DMS 273 treated with DMSO at 0.1 percent for 48 hours (cell line): ENCODE measurements at places on chromosomes 4 and X.

GRCh38 chr4:70713453-70714078 lies 8.2 kb upstream of the RUFY3 start:
- DNase-seq: no peak

- DNase-seq: no peak
Measured at GRCh38 chrX:21723084-21723483, 34.8 kb downstream of the SMPX start.

DNA sequence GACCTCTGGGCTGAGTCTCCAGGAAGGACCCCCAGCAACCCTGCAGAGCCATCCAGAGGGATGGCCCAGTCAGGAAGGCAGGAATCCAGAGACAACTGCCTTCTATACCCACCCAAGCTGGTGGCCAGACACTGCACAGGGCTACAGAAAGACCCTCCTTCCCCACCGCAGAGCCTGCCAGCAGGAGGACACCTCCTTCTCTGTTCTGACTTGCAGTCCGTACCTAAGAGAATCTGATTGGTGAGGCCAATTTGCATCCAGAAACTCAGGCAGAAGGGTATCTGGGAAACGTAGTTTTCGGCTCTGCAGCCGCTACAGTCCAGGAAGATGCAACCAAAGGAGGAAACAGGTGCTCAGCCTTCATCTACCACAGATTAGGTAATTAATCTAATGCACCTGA lies 155.4 kb upstream of the FRG1 start:
- no peak for DNase-seq

DNA sequence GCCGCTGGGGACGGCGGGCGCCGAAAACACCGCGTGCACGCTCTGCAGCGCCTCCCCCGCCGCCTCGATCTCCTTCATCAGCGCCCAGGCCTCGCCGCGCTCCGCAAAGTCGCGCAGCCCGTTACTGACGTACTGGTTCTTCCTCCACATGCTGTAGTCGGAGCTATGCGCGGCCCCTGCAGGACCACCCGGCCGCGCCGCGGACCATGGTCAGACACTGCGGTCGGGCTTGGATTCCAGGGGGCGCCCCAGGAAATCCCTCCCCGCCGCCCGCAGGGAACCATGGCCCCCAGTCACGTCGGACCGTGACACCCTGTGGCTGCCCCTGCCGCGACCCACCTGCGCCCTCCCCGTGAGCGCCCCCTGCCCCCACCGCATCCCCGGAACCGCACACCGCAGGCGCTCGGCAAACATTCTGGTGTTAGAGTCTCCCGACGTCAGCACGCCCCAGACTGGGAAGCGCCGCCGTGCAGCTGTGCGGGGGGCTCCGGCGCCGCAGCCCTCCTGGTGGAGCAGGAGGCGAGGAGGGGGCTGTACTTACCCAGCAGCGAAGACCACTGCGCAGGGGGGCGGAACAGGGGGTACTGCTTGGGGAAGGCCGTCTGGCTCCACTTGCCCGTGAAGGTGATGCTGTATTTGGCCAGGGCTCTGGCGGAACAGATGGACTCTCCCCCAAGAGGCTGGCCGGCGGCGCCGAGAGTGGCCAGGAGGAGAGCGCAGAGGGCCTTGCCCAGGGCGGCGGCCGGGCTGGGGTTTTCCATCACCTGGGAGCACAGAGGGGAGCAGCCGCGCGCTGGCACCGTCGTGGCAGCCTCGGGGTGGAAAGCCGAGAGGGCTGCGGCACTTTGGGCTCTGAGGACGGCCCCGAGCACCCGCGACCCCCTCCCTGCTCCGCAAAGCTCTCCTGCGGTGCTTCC lies 814 bp downstream of the SPON2 start:
- DNase-seq: no peak

DNA sequence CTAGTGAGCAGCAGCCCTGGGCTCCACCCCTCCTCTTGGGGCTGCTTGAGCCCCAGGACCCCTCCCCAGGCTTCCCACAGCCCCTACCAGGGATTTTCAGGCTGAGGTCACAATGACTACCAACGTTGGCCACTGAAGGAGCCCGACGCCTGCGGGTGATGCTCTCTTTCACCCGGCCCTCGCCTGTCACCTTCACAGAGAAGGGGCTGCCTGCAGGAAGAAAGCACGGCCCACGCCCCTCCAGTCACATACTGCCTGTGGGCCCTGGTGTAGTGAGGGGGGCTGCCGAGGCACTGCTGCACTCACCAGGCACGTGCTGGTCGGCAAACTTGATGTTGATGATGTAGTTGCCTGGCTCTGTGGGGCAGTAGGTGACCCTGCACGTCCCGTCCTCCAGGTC lies 22.0 kb downstream of the FLNA start:
- no peak for DNase-seq

DNA sequence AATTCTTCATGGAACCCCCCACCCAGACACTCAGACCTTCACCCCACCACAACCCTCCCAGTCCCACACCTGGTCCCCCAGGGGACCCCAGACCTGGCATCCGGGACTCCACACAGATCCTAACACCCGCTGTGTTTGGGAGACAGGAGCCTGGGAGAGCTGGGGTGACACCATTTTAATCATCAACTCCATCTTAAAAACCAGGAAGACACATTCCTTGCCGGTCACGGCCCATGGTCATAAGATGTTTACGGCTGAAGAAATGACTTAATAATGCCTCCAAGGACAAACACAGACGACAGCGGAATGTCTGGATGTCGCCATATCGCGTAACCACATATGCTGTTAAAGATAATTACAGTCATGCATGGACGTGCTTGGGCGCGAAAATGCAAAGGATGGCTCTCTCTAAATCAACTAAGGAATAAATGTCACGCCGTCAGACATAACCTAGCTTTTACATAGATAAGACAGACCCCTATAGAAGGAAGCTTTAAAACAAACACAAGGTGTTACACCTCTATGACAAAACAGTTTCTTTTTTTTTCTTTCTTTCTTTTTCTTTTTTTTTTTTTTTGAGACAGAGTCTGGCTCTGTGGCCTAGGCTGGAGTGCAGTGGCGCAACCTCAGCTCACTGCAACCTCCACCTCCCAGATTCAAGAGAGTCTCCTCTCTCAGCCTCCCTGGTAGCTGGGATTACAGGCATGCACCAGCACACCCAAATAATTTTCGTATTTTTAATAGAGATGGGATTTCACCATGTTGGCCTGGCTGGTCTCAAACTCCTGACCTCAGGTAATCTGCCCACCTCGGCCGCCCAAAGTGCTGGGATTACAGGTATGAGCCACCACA lies 2.1 kb upstream of the DHRSX start:
- DNase-seq: no peak

GRCh38 chrX:14802943-14803710 lies 69.7 kb downstream of the FANCB start:
- DNase-seq: no peak

- no peak for DNase-seq
Measured at GRCh38 chr4:13700021-13700857, 72.7 kb upstream of the BOD1L1 start.

DNA sequence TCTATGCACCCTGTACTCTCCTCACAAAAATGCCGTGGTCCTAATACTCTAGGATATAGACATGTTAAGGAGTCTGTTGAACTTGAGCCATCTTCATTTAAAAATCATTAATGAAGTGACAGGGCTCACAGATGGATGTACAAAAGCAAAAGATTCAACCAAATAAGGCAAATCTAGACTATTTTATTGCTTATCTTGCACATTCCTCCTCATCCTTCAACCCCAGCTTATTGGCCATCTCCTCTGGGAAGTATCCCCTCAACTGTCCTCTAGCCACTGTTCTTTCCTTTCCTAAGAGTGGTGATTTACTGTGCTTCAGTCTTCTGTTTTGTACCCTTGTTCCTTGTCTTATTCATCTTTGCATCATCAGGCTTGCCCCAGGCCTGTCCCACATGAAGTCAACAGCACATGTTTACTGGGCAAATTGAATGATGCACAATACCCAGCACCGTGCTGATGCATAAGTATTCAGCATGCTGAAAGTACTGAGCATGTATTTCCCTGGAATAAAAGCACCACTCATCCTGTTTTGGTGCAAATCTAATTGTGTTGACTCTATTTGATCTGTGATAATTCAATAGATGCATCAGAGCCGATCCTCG lies 287.3 kb upstream of the CLNK start:
- no peak for DNase-seq

DNA sequence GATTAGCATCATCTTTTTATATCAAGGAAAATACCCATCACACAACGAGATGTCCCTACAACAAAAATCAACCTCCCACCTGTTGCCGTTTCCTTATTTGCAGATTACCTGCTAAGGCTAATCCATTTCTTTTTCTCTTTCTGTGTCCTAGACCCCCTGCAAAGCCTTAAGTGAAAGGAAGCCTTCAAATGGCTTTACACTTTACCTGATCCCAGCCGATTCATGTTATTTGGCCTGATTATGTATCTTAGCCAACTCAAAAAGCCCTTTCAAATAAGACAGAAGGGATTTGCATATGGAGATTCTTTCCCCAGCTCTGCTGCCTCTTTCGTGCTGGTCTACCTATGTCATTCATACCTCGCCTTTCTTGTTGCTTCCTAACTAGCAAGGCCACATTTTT lies 14.4 kb downstream of the ABCG2 start:
- DNase-seq: no peak

- no peak for DNase-seq
Measured at GRCh38 chr4:59855630-59856352, 1344.3 kb upstream of the ADGRL3 start.

DNA sequence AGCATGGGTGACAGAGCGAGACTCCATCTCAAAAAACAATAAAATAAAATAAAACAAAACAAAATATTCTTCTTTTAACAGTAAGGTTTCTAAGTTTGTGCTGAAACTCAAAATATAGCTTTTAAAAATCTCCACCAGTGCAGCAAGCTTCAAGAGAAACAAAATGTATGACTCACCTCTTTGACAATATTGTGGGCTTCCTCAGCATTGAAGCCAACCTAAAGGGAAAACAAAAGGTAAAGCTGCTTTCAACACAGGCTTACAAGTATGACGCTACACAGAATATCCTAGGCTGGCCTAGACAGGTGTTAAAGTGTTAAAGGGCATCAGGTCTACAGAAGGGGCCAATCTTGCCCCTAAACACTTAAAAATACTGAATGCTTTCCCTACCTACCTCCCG lies 1.2 kb downstream of the DYNLT3 start:
- DNase-seq: no peak

GRCh38 chr4:85707611-85708010 lies 232.7 kb downstream of the ARHGAP24 start:
- DNase-seq: no peak

DNA sequence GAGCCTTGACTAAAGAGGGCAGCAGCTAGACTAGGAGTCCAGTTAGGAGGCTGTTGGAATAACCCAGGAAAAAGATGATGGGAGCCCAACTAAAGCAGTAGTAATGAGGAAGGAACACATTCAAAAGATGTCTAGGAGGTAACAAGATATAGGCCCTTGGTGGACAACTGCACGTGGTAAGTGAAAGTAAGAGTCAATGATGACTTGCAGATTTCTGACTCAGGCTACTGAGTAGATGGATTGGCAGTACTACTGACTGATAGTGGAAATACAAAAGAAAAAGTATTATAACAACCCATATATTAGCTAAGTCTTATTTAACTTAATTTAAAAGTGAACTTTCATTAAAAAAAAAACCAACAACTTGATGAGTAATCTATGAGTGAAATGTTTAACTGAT lies 74.0 kb downstream of the PAK3 start:
- DNase-seq: no peak

GRCh38 chr4:32645653-32646052 lies 1925.5 kb downstream of the PCDH7 start:
- no peak for DNase-seq

GRCh38 chr4:139416073-139416673 lies 37.7 kb upstream of the RAB33B start:
- peak; percentile 5 for DNase-seq

DNA sequence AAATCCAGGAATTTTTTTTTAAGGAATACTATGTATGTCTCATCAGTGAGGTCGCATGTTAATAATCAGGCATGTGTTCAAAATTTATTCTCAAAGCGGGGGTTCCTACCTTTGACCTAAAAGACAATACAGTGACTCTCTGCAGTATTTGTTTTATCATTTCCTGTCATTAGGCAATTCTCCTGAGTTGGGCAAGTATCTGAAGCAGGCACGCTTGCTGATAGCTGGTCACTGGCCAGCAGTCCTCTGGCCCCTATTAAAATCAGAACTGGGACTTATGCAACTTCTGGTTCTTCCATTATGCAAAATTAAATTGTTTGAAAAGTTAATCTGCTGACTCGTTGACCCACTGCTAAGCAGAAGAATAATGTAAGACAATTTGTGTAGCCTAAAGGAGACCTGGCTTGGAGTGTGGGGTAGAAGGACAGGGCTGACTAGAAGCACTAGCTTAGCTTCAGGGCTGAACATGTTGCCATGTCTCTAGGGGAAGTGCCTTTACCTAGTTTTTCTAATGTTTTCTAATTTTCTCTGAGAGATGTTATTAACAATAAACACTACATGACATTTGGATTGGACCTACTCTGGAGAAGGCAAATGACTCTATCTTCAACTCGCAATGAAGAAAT lies 36.0 kb upstream of the GABRA2 start:
- DNase-seq: no peak

- DNase-seq: no peak
Measured at GRCh38 chr4:76610751-76611547, 175.9 kb downstream of the SHROOM3 start.

- DNase-seq: no peak
Measured at GRCh38 chr4:124321364-124321763, 391.2 kb downstream of the ANKRD50 start.

DNA sequence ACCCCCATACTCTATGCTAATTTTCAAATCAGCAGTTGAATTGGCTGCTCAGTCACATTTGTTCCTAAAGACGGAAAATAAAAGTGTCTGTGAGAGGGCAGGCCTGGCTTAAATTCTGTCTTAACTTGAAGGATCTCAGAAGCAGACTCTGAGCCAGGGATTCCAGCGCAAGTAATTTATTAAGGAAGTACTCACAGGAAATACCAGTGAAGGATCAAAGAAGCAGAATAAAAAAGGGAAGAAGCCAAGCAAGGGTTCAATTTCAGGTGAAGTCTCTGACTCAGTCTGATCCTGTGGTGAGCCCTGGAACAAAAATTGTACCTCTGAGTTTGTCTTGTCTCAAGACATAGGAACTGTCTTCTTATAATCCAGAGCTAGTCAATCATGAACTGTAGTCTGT lies 52.2 kb downstream of the IL1RAPL1 start:
- no peak for DNase-seq

DNA sequence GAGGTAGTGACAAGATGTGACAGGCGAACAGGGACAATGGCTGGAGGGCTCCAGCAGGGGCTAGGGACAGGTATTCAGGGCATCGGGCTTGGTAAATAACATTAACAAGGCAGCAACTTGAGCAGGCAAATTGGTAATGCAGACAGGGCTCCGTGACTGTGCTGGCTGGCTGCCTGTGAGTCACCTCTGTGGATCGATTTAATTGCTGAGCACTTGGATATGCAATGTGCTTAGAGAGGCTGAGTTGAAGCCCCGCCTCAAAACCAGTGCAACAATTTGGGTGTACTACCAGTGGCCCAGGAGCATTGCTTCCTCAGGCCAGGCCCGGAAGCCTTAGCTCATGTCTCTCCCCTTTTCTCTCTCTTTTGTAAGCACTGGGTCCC lies 19.5 kb downstream of the CNGA2 start:
- DNase-seq: peak; percentile 21

DNA sequence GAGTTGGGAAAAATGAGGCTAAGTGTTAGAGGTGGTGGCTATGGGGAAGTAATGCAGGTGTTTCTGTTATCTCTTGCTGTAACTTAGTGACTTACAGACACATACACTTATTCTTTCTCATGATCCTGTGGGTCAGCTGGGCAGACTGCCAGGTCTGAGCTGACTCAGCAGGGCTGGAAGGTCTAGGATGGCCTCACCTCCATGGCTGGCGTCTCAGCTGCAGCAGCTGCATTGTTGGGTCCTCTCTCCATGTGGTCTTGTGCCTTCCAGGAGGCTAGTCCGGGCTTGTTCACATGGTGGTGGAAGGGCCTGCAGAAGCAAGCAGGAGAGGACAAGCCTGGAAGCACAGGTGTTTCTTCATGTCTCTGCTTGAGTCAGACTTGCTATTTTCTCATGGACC lies 172.7 kb downstream of the NHS start:
- DNase-seq: no peak
